ENCODE measurements at places on chromosomes 12 and 14.

GRCh38 chr12:10186299-10186698 is 7.5 kb downstream of the TMEM52B start:
- no peak for DNase-seq

- no peak for DNase-seq
These were observed 9.2 kb downstream of the PHB2 start for GRCh38 chr12:6961278-6961694.

DNA sequence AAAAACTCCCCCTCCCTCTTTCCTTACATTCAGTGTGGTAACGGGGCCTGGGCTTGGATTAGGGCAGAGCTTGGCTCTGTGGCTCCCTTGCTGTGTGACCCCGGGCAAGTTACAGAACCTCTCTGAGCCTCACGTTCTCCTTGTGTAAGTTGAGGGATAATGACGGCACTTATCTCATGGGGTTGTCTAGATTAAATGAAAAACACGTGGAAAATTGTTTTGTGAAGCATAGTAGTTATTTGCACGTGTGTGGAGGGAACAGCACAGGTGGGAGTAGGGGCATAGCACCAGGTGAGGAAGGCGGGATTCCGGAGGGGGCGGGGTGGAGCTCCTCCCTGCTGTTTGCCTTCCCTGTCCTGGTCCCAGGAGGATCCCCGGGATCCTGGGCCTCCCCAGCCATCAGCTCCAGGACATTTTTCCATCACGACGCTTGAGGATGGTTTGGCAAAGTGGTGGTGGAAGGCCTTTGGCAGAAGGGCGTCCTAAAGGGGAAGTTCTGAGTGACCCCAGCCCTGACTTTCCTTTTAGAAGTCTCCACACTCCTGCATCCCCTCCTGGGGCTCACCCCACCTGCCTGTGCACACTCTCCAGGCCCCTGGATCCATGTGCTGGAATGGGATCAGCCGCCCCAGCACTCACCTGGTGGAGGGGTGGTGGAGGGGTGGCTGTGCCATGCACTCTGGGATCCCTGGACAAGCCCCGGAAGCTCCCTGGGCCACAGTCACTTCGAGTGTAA is 22.7 kb downstream of the LRTM2 start:
- DNase-seq: no peak

GRCh38 chr14:104821971-104822608 is 21.2 kb downstream of the ZBTB42 start:
- no peak for DNase-seq

DNA sequence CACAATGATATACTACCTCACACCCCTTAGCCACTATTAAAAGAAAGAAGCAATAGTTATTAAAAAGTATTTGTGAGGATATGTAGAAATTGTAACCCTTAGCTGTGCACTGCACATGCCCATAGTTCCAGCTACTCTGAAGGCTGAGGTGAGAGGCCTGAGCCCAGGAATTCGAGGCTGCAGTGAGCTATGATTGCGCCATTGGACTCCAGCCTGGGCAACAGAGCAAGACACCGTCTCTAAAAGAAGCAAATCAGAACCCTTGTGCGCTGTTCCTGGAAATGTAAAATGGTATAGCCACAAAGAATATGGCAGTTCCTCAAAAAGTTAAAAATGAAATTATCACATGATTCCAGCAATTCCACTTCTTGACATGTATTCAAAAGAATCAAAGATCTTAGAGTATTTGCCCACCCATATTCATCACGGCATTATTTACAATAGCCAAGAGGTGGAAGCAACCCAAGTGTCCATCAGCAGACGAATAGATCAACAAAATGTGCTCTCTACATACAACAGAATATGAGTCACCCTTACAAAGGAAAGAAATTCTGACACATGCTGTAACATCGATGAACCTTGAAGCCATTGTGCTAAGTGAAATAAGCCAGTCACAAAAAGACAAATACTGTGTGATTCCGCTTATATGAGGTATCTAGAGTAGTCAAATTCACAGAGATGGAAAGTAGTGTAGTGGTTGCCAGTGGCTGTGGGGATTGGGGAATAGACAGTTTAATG is 23.7 kb upstream of the YLPM1 start:
- DNase-seq: no peak

GRCh38 chr14:20343862-20344220 is 406 bp downstream of the PARP2 start:
- DNase-seq: no peak

DNA sequence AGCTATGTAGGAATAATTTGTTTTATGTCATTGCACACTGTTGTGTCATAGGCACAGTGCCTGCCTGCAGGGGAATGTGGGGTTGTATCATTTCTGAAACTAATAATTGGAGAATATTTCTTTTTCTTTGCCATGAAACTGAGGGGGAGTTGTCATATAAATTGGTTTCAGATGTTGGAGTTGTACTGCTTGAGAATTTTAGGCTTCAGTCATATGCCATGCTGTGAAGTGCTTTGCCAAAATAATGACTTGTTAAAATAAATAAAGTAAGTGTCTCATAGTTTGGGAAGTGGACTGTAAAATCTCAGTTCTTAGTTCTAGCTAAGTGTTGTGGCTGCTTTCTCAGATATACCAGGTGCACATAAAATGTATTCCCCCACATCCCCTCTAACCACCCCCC is 116.8 kb downstream of the DAAM1 start:
- DNase-seq: no peak

DNA sequence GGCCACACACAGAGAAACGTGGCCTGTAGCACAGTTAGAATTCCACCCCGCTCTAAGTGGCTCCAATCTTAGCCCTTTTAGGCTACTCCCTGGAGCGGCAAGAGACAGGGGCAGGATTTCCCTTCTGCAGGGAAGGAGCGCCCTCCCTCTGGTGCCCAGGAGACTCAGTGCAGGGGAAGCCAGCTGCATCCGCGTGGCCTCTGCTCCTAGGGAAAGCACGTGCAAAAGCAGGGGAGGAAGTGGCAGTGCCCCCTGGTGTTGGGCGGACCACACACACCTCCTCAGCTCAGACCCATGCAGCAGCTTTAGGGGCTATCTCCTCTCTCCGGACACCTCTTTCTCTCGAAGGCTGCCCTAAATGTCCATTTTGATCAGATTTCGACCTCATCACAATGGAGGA is 50.0 kb downstream of the SPRING1 start:
- DNase-seq: no peak

GRCh38 chr14:59252772-59253500 is 64.5 kb downstream of the DAAM1 start:
- no peak for DNase-seq

- DNase-seq: no peak
These were observed 182.4 kb downstream of the EGLN3 start for GRCh38 chr14:33768458-33768830.

GRCh38 chr12:10001171-10001776 is 2.4 kb upstream of the CLEC1B start:
- DNase-seq: no peak
